SW480 (cell line): ENCODE measurements at places on chromosomes 6 and 20.

DNA sequence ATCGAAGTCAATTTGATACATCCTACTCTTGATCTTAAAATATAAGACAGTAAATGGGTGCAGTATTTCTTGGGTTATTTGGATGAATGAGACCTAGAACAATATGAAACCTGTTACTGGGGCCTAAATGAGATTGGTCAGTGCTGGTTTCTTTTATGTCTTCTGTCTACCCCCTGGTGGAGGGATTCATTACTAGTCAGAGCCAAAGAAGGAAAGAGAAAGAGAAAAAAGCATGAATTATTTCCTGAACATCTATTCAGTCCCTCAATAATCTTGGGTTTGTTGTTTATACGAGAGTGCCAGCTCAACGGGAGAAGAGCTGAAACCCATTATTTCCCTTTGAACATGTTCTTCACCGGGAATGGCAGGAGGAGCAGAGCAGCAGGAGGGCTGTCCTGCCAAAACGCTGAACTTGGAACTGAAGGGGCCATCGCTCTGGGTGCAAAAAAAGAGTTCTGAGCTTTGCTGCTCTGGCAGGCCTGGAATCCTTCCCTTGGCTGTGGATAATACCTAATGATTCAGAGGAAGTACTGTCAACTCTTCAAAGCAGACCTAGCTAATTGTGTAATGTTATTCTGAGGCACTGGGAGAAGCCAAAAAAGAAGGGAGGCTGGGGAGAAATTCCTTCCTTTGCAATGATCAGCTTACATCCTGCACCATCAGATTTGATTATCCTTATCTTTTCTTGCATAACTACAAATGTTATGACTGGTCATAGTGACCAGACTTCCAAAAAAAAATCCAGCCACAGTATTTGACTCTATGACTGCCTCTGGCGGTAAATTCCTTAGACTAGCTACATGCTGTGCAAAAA lies 72.0 kb downstream of the BLOC1S5 start:
- peak; percentile 33 for DNase-seq

DNA sequence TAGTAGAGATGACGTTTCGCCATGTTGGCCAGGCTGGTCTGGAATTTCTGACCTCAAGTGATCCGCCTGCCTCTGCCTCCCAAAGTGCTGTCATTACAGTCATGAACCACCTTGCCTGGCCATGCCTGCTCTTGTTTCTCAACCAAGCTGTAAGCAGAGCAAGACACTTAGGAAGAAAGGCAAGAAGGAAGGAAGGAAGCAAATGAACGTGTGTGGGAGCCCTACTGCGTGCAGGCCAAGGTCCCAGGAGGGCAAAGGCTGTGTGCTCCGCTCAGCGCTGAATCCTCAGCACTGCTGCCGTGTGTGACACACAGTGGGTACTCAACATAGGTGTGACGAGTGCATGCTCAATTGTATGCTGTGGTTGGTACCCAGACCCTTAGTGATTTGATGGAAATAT lies 47.4 kb downstream of the SULF2 start:
- no peak for DNase-seq

- no peak for DNase-seq
Measured at GRCh38 chr20:49809803-49810359, 2.7 kb upstream of the SLC9A8 start.

DNA sequence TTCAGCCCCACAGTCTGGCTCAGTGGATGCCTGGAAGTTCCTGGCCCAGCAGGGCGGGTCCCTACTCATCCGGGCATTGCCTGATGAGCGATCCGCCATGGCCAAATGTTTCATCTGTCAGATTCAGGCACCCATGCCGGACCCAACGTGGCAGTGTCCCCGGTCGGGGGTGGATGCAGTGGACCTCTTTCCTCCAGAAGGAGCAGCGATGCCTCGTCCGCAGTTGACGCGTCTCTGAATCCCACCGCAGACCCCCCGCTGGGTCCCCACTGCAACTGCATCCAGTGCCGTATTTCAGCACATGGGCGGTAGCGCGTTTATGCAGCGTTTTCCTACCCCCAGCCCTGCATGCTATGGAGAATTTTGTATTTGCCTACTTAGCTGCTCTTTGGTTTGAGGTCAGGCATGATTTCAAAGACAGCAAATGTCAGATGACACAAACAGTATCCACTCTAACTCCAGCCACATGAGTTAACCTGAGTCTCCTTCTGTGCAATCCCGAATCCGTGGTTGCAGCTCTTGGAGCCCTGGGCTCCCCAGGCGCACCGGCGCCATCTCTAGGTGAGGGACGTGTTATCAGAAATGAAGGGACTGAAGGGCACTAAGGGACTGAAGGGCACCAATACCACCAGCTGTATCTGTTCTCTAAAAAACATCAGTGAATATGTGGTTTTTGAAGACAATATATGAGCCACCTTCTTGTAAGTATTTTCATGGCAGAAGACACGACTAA lies 72.6 kb upstream of the THBS2 start:
- DNase-seq: peak; percentile 7

GRCh38 chr6:169976301-169977081 lies 225.1 kb downstream of the ERMARD start:
- peak; percentile 42 for DNase-seq

- DNase-seq: no peak
Measured at GRCh38 chr6:137810554-137811120, 56.4 kb upstream of the TNFAIP3 start.

DNA sequence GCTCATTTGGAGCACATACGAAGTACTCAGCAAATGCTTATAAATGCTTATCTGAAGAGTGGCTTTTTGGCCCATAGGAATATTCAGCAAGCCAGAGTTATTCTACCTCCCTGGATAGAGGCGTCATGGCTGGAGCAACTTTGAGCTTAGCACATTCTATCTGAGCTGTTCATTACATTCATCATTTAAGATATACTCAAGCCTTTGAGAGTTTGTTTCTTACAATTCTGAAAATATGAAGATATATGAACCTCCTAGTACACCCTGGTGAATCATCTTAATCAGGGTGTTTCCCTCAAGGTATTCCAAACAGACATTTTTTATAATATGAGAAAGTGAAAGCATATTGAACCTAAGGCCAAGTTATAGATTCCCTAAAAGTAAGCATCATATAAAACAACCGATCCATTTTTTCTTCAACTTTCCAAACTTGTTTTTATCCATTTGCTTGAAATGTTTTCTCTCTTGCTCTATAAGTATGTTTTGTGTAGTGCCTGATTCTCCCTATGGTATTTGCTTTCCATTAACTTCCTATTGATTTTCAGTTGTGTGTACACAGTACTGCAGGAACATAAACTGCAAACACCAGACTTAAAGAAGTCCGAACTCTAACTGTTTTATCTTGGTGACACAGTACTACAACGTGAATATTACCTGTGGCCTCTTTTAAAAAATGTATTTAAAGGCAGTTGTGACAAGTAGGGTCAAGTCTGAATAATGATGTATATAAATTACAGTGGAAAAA lies 139.7 kb upstream of the PTPRK start:
- DNase-seq: no peak

GRCh38 chr6:150033207-150033771 lies 8.0 kb upstream of the RAET1L start:
- no peak for DNase-seq

DNA sequence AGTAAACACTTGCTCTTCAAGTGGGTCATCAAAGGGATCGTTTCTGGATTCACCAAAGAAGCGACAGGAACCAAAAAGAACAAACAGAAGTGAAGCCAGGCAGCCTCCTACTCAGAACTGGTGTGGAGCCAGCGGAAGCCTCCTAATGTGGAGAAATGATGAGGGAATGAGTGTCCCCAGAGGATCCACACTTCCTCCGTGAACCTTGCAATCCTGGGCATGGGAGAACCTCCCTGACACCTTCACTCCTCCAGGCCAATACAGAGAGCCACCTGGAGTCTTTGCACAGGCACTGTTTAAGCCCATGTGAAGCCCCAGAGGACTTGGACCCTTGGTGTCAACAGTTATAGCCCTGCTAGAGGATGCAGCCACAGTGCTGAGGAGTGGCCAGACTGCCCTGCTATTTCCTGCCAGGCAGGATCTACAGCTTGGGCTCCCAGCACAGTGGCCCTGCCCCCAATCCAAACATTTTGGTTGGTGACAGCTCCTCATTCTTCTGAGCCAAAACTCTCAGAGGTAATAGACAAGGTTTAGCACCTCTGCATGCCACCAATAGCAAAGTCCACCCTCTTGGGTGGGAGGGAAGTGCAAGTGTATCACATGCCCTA lies 23.2 kb upstream of the SERINC1 start:
- no peak for DNase-seq

GRCh38 chr6:44493593-44493992 lies 106.1 kb downstream of the CDC5L start:
- no peak for DNase-seq

- DNase-seq: no peak
Measured at GRCh38 chr6:30683183-30683979, 3.1 kb downstream of the PPP1R18 start.

DNA sequence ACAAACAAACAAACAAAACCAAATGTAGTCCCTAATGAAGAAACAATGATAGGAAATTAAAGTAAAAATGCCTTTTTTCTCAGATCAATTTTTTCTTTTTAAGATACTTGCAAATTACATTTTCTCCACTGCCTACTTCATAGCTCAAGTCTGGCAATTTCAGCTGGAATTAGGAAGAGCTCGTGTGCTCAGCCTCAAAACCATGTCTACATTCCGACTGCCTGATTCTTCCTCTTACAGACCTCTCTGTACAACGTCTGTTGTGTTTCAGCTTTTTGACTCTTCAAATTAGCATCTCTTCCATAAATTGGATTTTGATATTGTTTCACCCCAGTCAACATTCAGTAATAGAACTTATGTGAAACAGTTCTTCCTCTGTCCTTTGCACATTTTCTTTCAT lies 9.3 kb upstream of the EDN1 start:
- DNase-seq: no peak

DNA sequence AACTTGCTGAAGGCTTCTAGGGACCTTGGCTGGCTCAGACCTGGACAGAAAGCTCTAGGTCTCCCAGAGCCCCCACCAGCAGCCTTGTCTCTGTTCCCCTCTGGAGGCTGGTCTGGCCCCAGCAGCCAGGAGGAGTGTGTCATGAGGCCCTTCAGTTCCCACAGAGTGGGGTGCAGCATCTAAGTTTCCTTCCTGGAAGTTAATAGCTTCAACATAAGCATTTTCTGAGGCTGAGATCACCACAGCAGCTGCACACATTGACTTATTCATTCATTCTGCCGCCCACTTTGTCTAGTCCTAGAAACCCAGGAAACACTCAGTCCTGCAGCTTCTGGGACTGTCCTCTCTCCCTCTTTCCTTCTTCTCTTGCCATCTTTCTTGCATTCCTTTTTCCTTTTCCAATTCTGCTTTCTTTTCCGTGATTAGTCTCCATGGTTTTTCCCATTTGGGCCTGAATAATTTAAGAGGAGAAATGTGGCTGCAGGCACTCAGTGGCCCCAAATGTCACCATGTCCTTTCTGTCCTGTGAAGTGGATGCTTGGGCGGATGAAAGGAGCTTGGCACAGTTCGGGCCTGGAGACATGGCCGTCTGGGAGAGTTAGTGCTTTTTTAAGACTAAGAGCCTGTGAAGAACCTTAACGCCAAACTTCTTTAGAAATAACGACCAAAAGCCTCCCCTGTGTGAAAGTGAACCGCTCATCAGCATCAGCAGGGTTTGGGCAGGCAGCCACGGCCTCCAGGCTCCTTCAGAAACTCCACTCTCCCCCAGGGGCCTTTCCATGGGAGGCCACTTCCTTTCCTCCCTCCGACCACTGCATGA lies 31.0 kb upstream of the PCMTD2 start:
- DNase-seq: peak; percentile 99

DNA sequence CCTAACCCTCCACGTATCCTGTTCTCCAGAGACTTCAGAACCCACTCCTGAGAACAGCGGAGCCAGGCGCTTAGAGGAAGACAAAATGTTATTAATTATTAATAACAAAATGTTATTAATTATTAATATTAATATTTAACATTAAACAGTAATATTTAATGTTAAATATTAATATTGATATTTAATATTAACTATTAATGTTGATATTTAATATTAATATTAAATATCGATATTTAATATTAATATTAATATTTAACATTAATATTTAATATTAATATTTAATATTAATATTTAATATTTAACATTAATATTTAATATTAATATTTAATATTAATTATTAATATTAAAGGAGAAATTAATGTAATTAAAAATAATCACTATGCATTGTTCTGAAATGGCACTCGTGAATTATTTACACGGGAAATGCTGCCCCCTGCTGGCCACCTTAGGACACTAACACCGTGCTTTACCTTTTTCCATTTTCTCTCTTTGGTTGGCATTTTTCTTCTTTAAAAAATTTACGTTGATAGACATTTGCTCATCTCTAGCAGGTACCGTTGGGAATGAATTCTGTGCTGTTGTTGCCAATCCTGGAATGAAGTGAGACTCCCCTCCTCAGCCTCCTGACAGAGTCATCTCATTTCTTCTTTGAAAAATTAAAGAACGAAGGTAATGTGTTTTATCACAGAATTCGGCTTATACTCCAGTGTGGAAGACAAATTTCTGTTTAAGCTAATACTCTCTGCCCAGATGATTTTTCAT lies 7.5 kb upstream of the GGTLC1 start:
- DNase-seq: peak; percentile 50

- DNase-seq: no peak
Measured at GRCh38 chr20:38060536-38060935, 27.0 kb downstream of the RPRD1B start.

GRCh38 chr20:58556961-58557360 lies 41.8 kb upstream of the APCDD1L start:
- DNase-seq: no peak

- DNase-seq: peak; percentile 53
Measured at GRCh38 chr6:142842418-142843261, 102.3 kb downstream of the HIVEP2 start.

DNA sequence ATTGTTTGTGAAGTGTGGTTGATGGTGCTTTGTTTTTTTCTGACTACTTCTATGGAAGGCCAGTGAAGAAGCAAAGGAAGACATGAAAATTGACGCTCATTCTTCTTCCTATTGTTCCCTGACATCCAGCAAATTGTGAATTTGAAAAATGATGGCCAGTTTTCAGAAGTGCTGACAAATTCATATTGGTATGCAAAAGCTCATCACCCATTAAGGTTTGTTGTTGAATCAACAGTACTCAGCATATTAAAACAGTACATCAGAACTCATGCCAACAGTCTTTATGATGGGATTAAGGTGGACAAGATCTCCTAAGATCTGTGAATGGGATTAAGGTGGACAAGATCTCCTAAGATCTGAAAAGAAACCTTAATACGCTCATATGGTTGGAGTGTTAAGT lies 1.0 kb upstream of the MTG2 start:
- DNase-seq: no peak

GRCh38 chr6:39553029-39553428 lies 172.2 kb downstream of the KIF6 start:
- DNase-seq: no peak

DNA sequence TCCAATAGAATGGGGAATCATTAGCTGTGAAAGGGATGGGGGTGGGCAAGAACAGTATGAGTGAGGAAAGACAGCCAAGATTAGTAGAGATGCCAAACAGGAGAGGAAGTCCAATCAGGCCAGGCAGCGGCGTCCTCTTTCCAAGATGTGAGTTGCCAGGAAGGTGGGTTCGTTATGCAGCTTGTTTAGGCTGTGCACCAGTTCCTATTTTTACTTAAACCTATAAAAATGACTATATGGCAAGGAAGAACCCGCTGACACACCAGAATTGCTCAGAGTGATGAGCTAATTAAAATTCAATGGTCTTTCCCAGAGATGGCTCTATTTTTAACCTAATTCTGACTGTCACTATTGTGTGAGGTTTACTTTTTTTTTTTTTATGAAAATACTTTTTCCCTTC lies 88.2 kb downstream of the SLC22A23 start:
- DNase-seq: no peak

GRCh38 chr20:22371843-22372242 lies 212.5 kb downstream of the FOXA2 start:
- peak; percentile 26 for DNase-seq
